ENCODE measurements at places on chromosomes 1 and 21. TPM values are rescaled to one million over a fixed set of nuclear protein-coding genes. Genes with fewer than 3 reads are reported as not detected.

MTARC1 gene
- 9.5 TPM for total RNA-seq

CSF3R gene
- total RNA-seq = not detected

LCE1A gene
- not detected for total RNA-seq

WRAP73 gene
- 21.2 TPM for total RNA-seq

DCST1 gene
- not detected for total RNA-seq

GBP6 gene
- total RNA-seq = not detected

FCRL1 gene
- total RNA-seq = not detected

DNAH14 gene
- 16.2 TPM for total RNA-seq

SLAMF1 gene
- total RNA-seq = not detected

SELL gene
- 0.28 TPM for total RNA-seq

ELAVL4 gene
- total RNA-seq = not detected

NR5A2 gene
- 8.4 TPM for total RNA-seq

MYOM3 gene
- 5.6 TPM for total RNA-seq

ADGRL4 gene
- not detected for total RNA-seq

OR2T5 gene
- total RNA-seq = not detected

PRKAB2 gene
- total RNA-seq = 11.4 TPM

FMOD gene
- total RNA-seq = 0.01 TPM

S100A7A gene
- not detected for total RNA-seq

UBXN10 gene
- total RNA-seq = not detected

LRRIQ3 gene
- 0.82 TPM for total RNA-seq

S100A6 gene
- total RNA-seq = 3,479 TPM

All from A549 treated with CpdA at 1 μM for 4 hours (cell line).